ENCODE measurements at places on chromosomes 1 and 21.

GRCh38 chr1:31633117-31633516 lies 11.6 kb downstream of the PEF1 start:
- DNase-seq, result no peak

GRCh38 chr1:157095551-157095950 lies 4.1 kb downstream of the ETV3L start:
- DNase-seq, result no peak

- no peak for DNase-seq
These were observed 457.0 kb upstream of the PROX1 start for GRCh38 chr1:213530611-213531320.

- no peak for DNase-seq
These were observed 18.2 kb downstream of the COQ8A start for GRCh38 chr1:226958300-226958699.

DNA sequence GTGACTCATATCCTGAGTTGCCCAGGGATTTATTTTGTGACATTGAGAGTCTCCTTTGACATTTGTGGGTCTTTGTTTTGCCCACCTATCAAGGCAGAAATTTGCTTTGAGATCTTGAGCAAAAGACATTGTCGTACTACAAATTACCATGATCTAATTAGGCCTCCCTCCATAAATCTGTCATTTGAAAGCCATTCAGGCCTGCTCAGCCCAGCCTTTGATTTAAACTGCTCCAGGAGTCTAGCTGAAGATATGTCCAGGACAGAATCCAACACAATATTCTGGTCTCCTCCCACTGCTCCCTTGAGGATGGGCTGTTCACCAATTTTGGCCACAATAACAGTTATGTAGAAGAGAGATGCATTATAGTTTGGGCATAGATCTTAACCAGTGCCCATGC lies 86.7 kb downstream of the PROX1 start:
- DNase-seq, result no peak

- DNase-seq, result no peak
These were observed 16.2 kb downstream of the CNST start for GRCh38 chr1:246582301-246583055.

Measured in fibroblast of pulmonary artery (primary cell).